Hematopoietic multipotent progenitor cell (in vitro differentiated cells): ENCODE measurements at places on chromosomes 1 and 21. TPM values are rescaled to one million over a fixed set of nuclear protein-coding genes. Genes with fewer than 3 reads are reported as not detected.

DNA sequence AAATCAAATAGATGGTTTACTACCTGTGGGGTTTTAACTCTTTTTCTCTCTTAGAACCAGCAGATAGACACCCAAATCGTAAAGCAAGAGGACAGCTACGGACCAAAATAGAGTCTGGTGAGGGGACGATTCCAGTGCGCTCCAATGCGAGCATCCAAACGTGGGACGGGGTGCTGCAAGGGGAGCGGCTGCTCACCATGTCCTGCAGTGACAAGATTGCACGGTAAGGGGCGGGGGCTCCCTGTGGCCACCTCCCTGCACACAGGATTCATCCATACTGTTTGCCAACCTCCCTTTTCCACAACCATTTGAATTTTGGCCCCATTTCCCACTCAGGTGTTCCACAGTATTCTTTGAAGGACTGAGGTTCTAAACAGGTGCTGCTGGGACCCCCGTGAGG, 102.8 kb downstream of the POFUT2 start:
- no peak for DNase-seq

DNA sequence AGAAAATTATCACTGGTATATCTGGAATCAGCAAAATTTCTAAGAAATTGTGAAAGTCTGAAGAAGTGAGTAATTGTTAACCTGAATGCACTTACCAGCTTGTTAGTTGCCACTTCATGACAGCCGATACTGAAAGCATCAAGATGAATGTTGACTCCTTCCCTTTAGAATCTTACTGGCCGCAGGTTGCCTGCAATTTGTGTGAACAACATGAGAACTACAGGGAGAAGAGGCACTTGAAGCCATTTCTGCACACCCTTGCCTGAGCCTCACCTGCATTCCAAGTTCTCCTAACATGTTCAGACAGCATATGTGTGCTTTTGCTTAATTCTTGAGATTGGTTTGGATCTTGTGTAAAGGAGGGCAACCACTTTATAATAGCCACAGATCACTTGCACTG, 59.2 kb upstream of the SSX2IP start:
- no peak for DNase-seq

- DNase-seq, result no peak
These were observed 43.1 kb downstream of the CASZ1 start for GRCh38 chr1:10753299-10753698.

GRCh38 chr1:20199403-20199802, 13.1 kb upstream of the PLA2G2C start:
- DNase-seq, result no peak

MIA3 gene
- 66.0 TPM for total RNA-seq

FAM78B gene
- total RNA-seq, result 0.27 TPM

DNA sequence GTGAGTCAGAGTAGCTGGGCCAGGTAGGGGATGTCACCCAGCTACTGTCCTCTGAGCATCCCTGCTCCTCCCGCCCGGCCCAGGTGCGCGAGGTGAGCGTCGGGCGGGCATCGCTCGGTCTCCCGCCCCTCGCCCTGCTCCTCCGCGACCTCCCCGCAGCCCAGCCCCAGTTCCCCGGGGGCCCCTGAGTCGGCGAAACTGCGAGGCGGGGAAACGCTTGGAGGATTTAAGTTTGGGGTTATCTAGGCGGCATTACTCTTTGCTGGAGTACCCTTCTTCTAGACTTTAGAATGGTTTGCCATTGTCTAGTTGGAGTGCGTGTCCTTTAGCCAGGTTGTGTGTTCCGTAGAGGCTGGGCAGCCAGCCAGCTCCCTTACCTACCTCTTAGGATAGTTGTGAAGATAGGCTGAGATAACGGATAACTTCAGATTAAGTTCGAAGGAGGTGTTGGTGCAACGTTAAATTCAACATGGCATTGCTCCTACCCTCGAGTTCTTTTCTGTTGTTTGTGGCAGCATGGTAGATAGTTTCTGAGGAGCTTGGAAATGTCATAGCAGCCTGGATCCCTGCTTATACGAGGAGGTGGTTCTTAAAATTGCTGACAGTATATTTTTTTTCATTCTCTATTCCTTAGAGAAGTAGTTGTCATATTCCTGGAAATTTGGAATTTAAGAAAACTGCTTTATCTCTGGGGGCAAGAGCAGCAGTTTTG, 697 bp downstream of the AGO3 start:
- DNase-seq, result peak; percentile 16

GRCh38 chr1:202860744-202861419, 28.1 kb downstream of the RABIF start:
- peak; percentile 52 for DNase-seq

DNA sequence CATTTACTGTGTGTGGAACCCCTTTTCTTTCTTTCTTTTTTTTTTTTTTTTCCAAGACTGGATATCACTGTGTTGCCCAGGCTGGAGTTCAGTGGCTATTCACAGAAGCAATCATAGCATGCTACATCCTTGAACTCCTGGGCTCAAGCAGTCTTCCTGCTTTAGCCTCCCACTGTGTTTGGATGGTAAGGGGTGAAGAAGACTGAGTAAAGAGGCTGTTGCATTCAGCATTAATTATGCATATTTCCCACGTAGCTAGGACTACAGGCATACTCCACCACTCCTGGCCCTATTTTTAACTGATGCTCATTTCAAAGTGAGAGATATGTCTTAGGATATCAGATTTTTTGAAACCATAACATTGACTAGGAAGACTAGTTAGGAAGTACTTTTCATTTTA, 39.5 kb downstream of the PHACTR4 start:
- DNase-seq, result no peak

DNA sequence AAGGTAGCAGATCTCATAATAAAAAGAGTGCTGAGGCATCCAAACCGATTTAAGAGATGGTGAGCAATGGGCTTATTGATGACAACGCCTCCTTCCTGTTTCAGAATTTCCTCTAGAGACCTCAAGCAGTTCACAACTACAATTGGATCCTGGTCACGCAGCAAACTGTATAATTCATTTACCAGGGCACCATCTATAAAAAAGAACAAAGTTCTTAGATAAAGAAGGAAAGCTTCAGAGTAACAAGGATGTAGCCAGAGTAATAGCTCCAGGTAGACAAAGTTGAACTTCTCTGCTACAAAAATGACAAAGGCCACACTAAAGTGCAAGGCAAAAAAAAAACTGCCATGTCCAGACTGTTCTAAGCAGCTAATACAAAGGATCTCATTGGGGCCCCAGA, 3.4 kb downstream of the AP4B1 start:
- DNase-seq, result no peak
